ENCODE measurements at places on chromosomes 16 and 17.

- DNase-seq: peak; percentile 44
Observed at GRCh38 chr16:58661199-58661830, 23.3 kb downstream of the SLC38A7 start.

DNA sequence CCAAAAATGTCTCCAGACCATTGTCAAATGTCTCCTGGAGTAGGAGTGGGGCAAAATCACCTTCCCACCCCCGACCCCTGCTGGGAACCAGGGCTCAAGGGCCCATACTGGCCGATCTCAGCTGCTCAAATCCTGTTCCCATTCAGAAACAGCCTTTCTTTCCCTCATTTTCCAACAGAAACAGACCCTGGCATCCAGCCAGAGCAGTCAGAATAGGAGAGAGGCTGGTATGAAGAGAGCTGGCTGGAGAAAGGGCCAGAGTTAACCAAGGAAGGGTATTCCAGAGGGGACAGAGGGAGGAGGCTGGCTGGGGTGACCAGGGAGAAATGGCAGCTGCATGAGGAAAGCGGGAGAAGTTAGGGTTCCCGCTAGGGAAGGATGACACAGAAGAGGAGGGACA lies 199.1 kb downstream of the XYLT1 start:
- DNase-seq: peak; percentile 37

- DNase-seq: no peak
Observed at GRCh38 chr16:88651276-88651988, 579 bp upstream of the CYBA start.

DNA sequence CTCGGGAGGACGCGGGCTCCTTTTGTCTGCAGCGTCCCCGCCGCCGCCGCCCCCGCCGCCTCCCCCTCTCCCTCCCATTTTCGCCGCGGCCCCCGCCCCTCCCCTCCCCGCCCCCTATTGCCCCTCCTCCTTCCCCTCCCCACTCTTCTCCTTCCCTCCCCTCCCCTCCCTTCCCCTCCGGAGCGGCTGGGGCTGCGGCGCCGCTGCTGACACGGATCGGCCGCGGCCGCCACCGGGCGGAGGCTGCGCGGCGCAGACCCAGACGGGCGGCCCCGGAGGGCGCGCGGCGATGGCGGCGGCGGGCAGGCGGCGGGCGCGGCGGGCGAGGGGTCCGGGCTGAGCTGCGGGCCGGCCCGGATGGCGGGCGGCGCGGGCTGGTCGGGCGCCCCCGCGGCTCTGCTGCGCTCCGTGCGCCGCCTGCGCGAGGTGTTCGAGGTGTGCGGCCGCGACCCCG lies at the start of gene RAB11FIP4:
RAB11FIP4 (plus strand) TSS at position 180 of the 454 bp plus-strand sequence; CDS start at position 358, 178 bp downstream.
- no peak for DNase-seq

DNA sequence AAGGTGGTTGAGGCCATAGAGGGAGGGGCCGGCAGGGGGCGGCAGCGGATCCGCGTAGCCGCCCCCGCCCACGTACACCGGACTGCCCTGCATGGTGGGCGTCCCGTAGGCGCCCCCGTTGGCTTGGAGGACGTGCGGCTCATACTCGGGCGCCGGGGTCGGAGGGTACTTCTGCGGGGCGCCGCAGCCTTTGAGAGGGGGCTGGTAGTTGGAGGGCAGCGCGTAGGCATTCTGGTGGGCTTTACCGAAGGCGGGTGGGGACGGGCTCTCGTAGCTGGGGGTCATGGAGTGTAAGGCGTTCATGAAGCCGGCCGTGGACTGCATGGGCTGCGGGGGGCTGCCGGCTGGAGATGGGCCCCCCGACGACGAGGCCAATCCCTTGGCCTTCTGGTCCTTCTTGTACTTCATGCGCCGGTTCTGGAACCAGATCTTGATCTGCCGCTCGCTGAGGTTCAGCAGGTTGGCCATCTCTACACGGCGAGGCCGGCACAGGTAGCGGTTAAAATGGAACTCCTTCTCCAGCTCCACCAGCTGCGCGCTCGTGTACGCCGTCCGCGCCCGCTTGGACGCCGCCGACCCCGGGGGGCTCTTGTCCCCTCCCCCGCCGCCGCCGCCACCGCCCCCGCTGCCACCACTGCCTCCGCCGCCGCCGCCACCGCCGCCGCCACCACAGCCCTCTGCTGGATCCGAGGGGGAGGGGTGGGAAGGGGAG lies 5.7 kb upstream of the HOXB2 start:
- no peak for DNase-seq

DNA sequence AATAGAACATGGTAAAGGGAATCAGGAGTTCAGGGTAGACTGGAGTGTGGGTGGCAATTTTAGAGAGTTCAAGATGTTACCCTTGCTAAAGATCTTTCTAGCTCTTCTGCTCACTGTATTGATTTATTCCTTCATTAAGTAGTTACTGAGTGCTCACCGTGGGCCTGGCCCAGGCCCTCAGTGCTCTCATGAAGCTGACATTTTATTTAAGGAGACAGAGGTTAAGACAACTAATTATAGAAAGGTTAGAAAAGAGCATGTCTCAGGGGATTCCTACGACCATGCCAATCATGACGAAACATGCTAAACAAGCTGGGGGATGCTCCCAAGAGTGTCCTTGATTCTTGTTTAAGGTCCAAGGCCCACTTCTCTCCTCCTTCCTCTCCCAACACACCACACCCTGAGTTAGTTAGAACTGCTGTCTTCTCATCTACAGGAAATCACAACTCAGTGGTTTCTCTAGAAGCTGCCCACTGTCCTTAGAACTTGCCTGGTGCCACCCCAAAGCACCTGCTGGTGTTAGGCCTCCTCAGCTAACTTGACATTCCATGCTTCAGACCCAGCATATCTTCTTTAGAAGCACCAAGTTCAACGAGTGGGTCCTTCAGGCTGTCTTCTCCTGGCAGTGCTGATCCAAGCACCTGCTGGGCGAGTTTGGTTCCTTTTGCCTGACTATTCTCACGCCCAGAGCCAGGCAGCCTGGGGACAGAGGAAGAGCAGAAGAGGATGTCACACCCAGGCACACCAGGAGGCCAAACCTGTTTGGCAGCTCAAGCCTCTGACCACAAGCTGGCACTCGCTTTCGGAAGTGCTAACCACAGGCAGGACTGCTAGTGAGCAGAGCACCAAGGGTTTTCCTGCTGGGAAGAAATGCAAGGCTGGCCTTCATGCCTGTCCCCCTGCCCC lies 79.0 kb downstream of the GAS7 start:
- no peak for DNase-seq

DNA sequence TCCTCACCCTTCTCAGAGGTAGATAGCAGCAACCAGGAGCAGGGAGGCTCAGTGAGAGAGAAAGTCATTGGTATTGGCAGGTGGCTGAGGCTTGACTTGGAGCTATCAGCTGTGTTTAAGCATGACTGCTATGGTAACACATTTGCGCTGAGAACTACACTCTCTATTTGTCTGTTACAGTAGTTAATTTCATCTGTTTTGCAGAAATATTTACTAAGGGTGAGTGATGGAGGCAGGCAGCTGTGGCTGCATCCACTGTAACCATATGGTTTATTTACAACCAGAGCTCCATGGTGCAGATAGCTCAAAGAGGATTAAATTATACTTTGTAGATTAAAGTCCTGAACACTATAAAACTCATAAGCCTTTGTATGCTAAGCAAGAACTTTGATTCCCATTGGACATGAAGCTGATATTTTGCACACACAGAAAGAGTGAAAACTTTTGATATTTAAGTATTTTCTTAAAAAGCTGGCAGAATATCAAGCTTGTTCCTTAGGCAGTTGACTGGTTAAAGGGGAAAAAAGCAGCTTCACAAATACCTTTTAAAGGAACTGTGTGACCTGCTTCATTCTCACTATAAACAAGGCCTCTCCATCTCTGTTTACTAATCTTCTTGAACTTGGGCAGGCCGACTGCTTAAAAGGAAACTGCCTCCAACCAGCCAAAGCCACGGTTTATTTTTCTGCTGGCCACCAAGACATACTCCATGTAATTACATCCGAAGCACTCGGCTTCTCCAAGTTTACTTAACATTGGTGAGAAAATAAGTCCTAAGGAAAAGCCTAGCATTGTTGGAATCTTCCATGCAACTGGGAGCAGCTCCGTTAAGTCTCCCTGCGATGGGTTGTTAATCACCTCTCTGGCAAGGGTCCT lies 299.8 kb upstream of the ZFHX3 start:
- no peak for DNase-seq

- no peak for DNase-seq
Observed at GRCh38 chr17:80485846-80486245, 9.4 kb upstream of the NPTX1 start.

GRCh38 chr16:53370827-53371226 lies 63.4 kb upstream of the RBL2 start:
- no peak for DNase-seq

- DNase-seq: peak; percentile 47
Observed at GRCh38 chr17:17420561-17421269, 56.1 kb upstream of the MED9 start.

- no peak for DNase-seq
Observed at GRCh38 chr16:49194537-49195236, 87.0 kb downstream of the CBLN1 start.

GRCh38 chr16:35134471-35134870 lies 1675.1 kb downstream of the TP53TG3F start:
- no peak for DNase-seq

- DNase-seq: no peak
Observed at GRCh38 chr17:16466407-16466806, 25.6 kb downstream of the LRRC75A start.

- DNase-seq: no peak
Observed at GRCh38 chr16:11429823-11430222, 84.6 kb downstream of the RMI2 start.

DNA sequence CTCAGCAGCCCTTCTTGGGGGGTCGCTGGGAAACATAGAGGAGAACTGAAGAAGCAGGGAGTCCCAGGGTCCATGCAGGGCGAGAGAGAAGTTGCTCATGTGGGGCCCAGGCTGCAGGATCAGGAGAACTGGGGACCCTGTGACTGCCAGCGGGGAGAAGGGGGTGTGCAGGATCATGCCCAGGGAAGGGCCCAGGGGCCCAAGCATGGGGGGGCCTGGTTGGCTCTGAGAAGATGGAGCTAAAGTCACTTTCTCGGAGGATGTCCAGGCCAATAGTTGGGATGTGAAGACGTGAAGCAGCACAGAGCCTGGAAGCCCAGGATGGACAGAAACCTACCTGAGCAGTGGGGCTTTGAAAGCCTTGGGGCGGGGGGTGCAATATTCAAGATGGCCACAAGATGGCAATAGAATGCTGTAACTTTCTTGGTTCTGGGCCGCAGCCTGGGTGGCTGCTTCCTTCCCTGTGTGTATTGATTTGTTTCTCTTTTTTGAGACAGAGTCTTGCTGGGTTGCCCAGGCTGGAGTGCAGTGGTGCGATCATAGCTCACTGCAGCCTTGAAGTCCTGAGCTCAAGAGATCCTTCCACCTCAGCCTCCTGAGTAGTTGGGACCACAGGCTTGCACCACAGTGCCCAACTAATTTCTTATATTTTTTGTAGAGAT lies 3.4 kb downstream of the STH start:
- DNase-seq: peak; percentile 29

DNA sequence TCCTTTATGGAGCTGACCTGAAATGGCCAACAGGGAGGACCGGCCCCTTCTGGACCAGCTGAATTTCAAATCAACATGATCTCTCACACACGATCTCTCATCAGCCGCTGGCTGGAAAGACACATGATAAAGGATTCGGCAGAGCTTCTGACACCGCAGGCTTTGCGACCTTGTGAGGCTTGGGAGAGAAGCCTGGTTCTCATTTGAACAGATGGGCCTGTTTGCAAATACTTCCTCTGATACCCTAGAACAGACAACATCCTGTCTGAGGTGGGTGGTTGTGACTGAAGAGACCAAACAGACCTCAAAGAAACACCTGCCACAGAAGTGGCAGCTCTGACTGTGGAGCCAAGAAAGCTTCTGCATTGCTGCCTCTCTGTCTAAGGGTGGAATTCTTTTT lies 77.9 kb upstream of the SDK2 start:
- no peak for DNase-seq

GRCh38 chr17:8188263-8188839 lies 1.6 kb downstream of the BORCS6 start:
- DNase-seq: no peak

DNA sequence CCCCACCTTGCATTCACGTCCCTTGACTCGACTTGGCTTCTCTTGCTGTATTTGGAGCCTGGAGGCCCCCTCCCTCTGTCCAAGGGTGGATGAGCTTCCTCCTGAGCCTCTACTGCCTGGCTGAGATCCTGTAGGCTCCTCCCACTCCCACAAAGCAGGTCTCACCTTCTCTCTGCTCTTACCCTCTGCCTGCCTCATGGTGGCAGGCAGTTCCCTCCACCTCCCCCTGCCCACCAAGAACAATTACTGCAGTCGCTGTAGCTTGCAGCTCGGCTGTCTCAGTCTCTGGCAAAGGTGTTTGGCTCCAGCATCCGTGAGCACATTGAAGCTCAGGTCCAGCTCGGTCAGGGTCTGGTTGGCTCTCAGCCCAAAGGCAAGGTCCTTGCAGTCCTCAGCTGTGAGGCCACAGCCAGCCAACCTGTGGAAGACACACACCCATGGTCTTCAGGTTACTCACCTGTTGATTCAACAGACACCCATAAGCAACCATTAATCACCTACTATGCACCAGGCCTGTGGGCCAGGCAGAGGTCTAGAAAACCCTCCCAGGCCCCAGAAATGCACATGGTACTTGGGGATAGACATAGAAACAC lies 42.6 kb downstream of the NLRP1 start:
- no peak for DNase-seq

GRCh38 chr17:49229805-49230600 lies 584 bp downstream of the PHOSPHO1 start:
- no peak for DNase-seq

- DNase-seq: no peak
Observed at GRCh38 chr16:57711-58110, 4.1 kb downstream of the SNRNP25 start.

DNA sequence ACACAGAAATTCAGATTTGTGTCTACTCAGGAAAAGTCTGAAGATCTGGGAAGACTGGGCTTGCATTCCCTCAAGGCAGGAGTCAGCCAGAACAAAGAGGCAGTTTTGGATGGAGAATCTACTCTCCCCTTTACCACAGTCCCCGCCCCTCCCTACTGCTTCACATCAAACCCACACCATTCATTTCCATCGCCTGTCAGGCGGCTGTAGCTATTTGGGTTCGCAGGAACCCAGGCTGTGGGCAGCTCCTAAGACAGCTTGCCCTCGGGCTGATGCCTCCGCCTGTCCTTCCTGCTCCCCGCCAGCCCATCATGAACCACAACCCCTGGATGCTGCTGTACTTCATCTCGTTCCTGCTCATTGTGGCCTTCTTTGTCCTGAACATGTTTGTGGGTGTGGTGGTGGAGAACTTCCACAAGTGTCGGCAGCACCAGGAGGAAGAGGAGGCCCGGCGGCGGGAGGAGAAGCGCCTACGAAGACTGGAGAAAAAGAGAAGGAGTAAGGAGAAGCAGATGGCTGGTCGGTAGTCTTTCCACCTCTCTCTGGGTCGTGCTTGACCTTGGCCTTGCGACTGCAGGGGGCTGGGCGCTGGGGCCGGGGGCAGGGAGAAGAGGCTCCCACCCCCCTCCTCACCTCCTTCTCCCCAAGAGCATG lies 27.0 kb upstream of the ABCC3 start:
- no peak for DNase-seq

- peak; percentile 84 for DNase-seq
Observed at GRCh38 chr17:75113798-75114551, 4.2 kb downstream of the ARMC7 start.

All from skin of body (tissue), 3 donors.